Activated naive CD8-positive, alpha-beta T cell treated with anti-CD3 and anti-CD28 coated beads for 36 hours (primary cell): ENCODE measurements at places on chromosomes 5 and 9. TPM values are rescaled to one million over a fixed set of nuclear protein-coding genes. Genes with fewer than 3 reads are reported as not detected.
A peak's percentile ranks its signal among the peaks of the same experiment; 100 is the strongest.

C5orf52 gene
- total RNA-seq = not detected

FBP1 gene
- 0.82 TPM for total RNA-seq

CTXN3 gene
- total RNA-seq = not detected

PCDHGA2 gene
- total RNA-seq = not detected

DNA sequence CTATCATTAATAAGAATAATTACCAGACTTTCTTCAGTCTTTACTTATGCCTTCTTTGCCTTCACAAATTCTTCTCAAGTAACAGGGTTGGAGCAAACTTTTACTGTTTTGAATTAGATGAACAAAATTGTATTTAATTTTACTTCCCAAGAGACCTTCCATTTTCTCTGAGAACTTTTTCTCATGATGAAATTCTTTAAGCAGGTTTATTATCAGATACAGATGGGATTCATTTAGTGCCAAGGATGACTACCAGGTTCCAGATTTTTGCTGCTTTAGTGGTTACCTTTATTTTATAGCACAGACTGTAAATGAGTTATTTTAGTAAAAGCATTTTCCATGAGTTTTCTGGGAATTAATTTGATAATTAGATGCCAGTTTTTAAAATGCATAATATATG is 125.1 kb downstream of the GDNF start:
- H3K27me3 ChIP-seq = no peaks in the 10 kb centered on the region
- H3K36me3 ChIP-seq = peaks cover 13% of the 10 kb centered on the region
- H3K4me3 ChIP-seq = no peak overlapping the region
- DNase-seq = no peak
- H3K4me1 ChIP-seq = peaks cover 4% of the 10 kb centered on the region

DNA sequence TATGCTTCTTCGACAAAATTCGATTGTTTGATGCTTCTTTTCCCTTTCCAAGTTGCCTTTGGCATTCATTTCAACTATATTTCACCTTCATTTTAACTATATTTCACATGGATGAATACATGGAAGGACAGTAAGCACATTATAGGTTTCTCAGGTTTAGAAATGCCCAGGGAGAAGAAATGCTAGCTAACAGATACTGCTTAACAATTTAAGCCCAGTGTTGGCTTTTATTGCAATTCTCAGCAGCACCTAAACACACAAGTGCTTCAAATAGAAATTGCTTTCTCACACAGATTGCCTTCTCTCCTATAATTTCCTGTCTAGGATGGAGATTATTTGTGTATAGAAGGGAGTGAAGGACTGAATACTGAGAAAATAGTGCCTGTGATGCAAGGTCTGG is 30.2 kb upstream of the SMC5 start:
- H3K27ac ChIP-seq = no peak overlapping the region
- H3K4me3 ChIP-seq = no peak overlapping the region
- no peak for DNase-seq
- H3K36me3 ChIP-seq = peaks cover 7% of the 10 kb centered on the region

GRCh38 chr9:114012126-114012525 is 66.0 kb downstream of the AMBP start:
- no peak overlapping the region for H3K4me3 ChIP-seq
- H3K4me1 ChIP-seq = no peaks in the 10 kb centered on the region
- H3K36me3 ChIP-seq = peaks cover 1% of the 10 kb centered on the region
- no peak overlapping the region for H3K27ac ChIP-seq

DNA sequence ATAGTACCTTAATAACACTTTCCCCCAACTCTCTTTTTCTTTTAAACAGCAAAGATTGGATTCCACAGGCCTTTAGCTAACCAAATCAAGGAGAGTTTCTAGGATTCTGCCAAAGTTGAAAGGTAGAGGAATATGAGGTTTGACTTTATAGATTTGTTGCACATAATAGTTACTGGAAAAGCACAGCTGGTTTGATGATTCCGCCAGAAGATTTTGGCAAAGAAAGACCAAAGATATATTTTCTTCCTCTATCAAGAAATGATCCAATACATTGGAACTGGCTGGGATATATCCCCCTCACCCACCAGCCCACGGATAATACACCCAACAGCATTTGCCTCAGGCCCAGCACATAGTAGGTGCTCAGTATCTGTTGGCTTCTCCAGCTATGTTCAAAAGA is 289.8 kb downstream of the EBF1 start:
- DNase-seq = no peak
- peaks cover 20% of the 10 kb centered on the region for H3K4me1 ChIP-seq
- no peak overlapping the region for H3K27ac ChIP-seq
- H3K36me3 ChIP-seq = peaks cover 8% of the 10 kb centered on the region
- H3K27me3 ChIP-seq = peaks cover 4% of the 10 kb centered on the region

- H3K4me3 ChIP-seq = no peak overlapping the region
- H3K27ac ChIP-seq = no peak overlapping the region
- no peak for DNase-seq
- H3K36me3 ChIP-seq = no peaks in the 10 kb centered on the region
- no peaks in the 10 kb centered on the region for H3K4me1 ChIP-seq
These were observed 29.1 kb upstream of the TOMM5 start for GRCh38 chr9:37621273-37622121.

GRCh38 chr9:76901801-76902200 is 4.1 kb downstream of the PRUNE2 start:
- DNase-seq = no peak
- H3K36me3 ChIP-seq = no peaks in the 10 kb centered on the region
- H3K27ac ChIP-seq = no peak overlapping the region
- peaks cover 52% of the 10 kb centered on the region for H3K27me3 ChIP-seq
- H3K4me1 ChIP-seq = peaks cover 4% of the 10 kb centered on the region

GRCh38 chr9:137021979-137022661 is 5.9 kb downstream of the ABCA2 start:
- DNase-seq = peak; percentile 76
- no peak overlapping the region for H3K27ac ChIP-seq
- H3K27me3 ChIP-seq = no peaks in the 10 kb centered on the region
- no peaks in the 10 kb centered on the region for H3K36me3 ChIP-seq
- H3K4me1 ChIP-seq = peaks cover 2% of the 10 kb centered on the region
- H3K4me3 ChIP-seq = no peak overlapping the region
